ENCODE measurements at places on chromosomes 1 and 21. TPM values are rescaled to one million over a fixed set of nuclear protein-coding genes. Genes with fewer than 3 reads are reported as not detected.

The FCRL2 gene
- total RNA-seq = 0.10 TPM

The C1orf53 gene
- total RNA-seq = 5.4 TPM

The CASZ1 gene
- total RNA-seq = 45.0 TPM

The CCDC17 gene
- total RNA-seq = 1.8 TPM

The GPA33 gene
- 531 TPM for total RNA-seq

DNA sequence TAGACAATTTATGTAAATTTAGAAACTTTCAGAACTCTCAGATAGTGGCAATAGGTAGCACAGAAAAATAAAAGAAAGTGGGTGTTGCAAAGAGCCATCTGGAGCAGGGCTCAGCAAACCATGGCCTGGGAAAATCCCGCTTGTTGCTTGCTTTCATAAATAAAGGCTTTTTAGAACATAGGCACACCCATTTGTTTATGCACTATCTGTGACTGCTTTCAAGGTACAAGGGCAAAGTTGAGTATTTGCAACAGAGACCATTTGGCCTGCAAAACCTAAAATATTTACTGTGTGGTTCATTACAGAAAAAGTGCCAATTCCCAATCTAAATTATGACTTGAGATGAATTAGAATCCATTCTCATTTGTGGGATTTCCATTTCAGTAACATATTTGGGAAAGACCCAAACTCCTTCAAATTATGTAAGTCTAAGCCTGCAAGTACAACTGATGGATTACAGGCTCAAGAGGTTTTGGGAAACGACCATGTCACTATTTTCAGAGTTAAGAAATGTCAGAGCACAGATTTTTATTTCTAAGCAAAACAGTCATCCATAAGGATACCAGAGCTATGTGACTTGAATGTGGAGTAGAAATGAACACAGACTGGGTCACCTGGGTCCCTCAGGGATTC, 43.5 kb upstream of the DPT start:
- no peaks in the 10 kb centered on the region for H3K36me3 ChIP-seq
- DNase-seq = no peak
- no peak overlapping the region for H3K4me3 ChIP-seq
- no peaks in the 10 kb centered on the region for H3K27me3 ChIP-seq

DNA sequence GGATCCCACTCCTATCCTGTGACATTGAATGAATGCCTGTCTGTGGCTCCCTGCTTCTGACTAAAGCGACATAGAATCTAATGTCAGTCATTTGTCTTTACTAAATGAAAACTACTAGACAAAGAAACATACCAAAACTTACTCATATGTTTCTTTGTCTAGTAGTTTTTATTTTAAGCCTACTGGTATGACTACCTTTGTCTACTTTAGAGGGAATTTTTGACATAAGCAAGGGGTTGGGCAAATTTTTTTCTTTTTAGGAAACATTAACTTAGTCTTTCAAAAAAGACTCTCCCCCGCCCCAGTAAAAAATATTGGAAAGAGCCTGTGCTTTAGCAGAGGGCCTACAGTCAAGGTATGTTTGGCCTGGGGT, 4.9 kb downstream of the NEK7 start:
- no peaks in the 10 kb centered on the region for H3K27me3 ChIP-seq
- H3K4me3 ChIP-seq = no peak overlapping the region
- H3K27ac ChIP-seq = peak overlapping the region; percentile 45

DNA sequence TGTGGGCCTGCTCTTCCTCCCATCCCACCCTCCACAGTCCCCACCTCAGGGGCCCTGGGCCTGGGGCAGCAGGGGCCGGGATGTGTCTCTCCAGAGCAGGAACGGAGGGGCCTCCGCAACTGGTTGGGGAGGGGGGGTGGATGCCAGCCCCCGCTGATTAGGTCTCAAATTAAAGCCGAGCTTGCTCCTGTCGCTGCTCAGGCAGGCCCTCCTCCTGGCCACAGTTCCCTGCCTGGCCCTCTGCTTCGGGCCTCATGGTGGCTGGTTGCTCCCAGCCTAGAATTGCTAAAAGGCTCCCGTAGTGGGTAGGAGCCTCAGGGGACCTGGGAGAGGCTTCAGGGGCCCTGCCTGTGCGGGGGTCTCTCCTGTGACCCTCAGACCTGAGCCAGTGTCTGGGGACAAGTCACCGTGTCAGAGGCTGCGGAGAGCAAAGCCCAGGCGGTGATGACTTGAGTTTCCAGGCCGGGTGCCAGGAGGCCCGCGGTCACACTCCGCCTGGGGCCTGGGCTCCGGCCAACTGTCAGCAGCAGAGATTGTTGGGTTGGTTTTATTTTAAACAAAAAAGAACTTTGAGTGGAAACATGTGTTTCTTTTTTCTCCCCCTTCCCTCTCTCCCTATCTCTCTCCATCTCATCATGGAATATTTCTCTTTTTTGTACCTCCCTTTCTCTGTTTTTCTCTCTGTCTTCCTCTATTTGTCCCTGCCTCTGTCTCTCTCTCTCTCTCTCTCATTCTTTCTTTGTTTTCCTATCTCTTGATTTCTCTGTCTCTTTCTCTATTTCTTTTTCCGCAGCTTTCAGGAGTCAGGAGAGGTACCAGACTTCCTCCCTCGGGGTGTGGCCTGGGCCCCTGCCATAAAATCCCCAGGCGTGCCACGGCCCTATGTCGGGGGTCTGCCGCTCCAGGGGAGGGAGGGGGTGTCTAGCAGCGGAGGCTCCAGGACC, 20.0 kb upstream of the EPHA2 start:
- DNase-seq = peak; percentile 89
- H3K4me1 ChIP-seq = peaks cover 30% of the 10 kb centered on the region
- no peaks in the 10 kb centered on the region for H3K27me3 ChIP-seq
- H3K27ac ChIP-seq = peak overlapping the region; percentile 66
- H3K36me3 ChIP-seq = no peaks in the 10 kb centered on the region

GRCh38 chr1:209855623-209856022, 27.9 kb downstream of the UTP25 start:
- no peak overlapping the region for H3K4me3 ChIP-seq
- no peak for DNase-seq
- no peaks in the 10 kb centered on the region for H3K27me3 ChIP-seq
- no peak overlapping the region for H3K27ac ChIP-seq

- H3K27me3 ChIP-seq = no peaks in the 10 kb centered on the region
- H3K27ac ChIP-seq = no peak overlapping the region
- no peaks in the 10 kb centered on the region for H3K36me3 ChIP-seq
These were observed 311.3 kb downstream of the TGFB2 start for GRCh38 chr1:218656301-218657037.

DNA sequence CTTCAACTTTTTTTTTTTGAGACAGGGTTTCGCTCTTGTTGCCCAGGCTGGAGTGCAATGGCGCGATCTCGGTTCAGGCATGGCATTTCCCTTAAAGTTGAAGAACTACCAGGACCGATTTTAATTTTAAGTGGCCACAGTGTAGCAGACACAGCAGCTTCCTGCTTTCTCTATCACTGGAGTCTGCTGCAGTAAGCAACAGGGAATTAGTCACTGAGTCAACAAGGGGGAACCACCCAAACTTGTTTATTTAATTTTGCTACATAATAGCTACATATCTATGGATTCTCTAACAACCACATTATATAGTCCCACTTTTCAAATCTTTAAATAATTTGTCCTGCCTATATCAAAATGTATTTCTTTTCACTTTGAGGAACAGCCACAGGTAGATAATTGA, 12.5 kb upstream of the TNNI3K start:
- no peak overlapping the region for H3K4me3 ChIP-seq
- no peaks in the 10 kb centered on the region for H3K4me1 ChIP-seq
- H3K27ac ChIP-seq = no peak overlapping the region
- H3K27me3 ChIP-seq = no peaks in the 10 kb centered on the region
- no peak for DNase-seq
- H3K36me3 ChIP-seq = no peaks in the 10 kb centered on the region

- no peak overlapping the region for H3K4me3 ChIP-seq
- no peaks in the 10 kb centered on the region for H3K4me1 ChIP-seq
- H3K27me3 ChIP-seq = no peaks in the 10 kb centered on the region
- H3K27ac ChIP-seq = no peak overlapping the region
- DNase-seq = no peak
These were observed 15.9 kb downstream of the RIMS3 start for GRCh38 chr1:40649592-40649930.
